ENCODE measurements at places on chromosomes 12 and 14.

DNA sequence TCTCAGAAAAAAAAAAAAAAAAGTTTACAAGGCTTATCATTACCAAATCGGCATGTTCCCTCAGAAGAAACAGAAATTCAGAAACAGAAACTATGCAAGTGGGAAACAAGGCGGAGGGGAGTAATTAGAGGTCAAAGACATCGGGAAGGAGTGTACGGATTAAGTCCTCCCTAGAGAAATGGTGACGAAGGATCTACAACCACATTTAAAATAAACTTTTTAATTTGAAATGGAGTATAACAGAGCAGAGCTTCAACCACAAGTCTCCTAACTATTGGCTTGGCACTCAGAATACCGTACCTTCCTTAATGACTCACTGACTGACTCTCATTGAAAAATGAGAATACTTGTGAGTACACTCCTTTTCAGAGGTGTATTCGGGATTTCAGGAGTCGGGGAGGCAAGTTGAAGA lies 908 bp downstream of the ENTPD5 start:
- H3K36me3 ChIP-seq = no peaks in the 10 kb centered on the region
- H3K27ac ChIP-seq = peak overlapping the region; percentile 94
- DNase-seq = no peak
- H3K4me3 ChIP-seq = peak overlapping the region; percentile 82

- no peaks in the 10 kb centered on the region for H3K36me3 ChIP-seq
- no peak overlapping the region for H3K27ac ChIP-seq
- no peak for DNase-seq
Measured at GRCh38 chr12:132275110-132275531, 54.3 kb downstream of the GALNT9 start.

DNA sequence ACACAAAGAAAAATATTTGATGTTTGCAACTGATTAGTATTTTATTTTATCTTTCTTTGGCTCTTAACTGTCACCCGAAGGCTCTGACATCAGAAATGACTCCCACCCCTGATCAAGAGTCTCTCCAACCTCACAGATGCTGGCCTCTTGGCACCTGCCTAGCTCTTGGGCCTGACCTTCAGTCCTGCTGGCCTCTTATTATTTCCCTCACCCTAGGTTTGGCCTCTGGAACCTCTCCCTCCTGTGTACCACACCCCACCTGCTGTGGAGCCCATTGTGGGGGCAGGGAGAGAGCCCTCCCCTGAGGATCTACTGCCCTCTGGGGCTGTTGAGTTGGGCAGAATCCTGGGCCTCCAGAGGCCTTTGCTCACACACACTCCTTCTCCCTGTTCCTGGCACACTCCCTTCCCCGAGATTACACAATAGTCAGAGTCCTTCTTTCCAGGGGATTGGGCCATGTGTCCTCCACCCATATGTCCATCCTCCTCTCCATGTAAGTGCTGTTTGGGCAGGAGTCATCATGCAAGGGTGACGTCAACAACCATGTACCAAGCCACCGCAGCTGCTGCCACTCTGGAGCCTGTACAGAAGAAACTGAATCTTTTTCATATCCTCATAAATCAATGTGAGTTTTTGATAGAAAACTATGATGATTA lies 124.3 kb downstream of the RASSF9 start:
- no peak for DNase-seq
- no peak overlapping the region for H3K27ac ChIP-seq
- H3K4me3 ChIP-seq = no peak overlapping the region
- H3K36me3 ChIP-seq = no peaks in the 10 kb centered on the region

- no peak for DNase-seq
- no peak overlapping the region for H3K4me3 ChIP-seq
- H3K27me3 ChIP-seq = no peaks in the 10 kb centered on the region
- H3K4me1 ChIP-seq = no peaks in the 10 kb centered on the region
- no peaks in the 10 kb centered on the region for H3K36me3 ChIP-seq
Measured at GRCh38 chr12:26648066-26648465, 184.9 kb downstream of the ITPR2 start.

- no peak overlapping the region for H3K27ac ChIP-seq
- no peaks in the 10 kb centered on the region for H3K27me3 ChIP-seq
- H3K4me1 ChIP-seq = no peaks in the 10 kb centered on the region
- no peaks in the 10 kb centered on the region for H3K36me3 ChIP-seq
Measured at GRCh38 chr12:7705846-7706245, 5.4 kb upstream of the DPPA3 start.

GRCh38 chr12:124914392-124915238 lies at the start of gene UBC:
Gene UBC, minus strand, starts transcription at chr12:124914650. Its CDS starts 879 bp downstream, at chr12:124913771.
- peaks cover 33% of the 10 kb centered on the region for H3K4me1 ChIP-seq
- H3K27ac ChIP-seq = peak within 1 kb of the TSS; percentile 100
- no peaks in the 10 kb centered on the region for H3K27me3 ChIP-seq
- H3K36me3 ChIP-seq = no peaks in the 10 kb centered on the region

- DNase-seq = no peak
- no peak overlapping the region for H3K4me3 ChIP-seq
- H3K27ac ChIP-seq = no peak overlapping the region
- no peaks in the 10 kb centered on the region for H3K36me3 ChIP-seq
- peaks cover 12% of the 10 kb centered on the region for H3K4me1 ChIP-seq
- no peaks in the 10 kb centered on the region for H3K27me3 ChIP-seq
Measured at GRCh38 chr14:77763316-77763715, 2.4 kb upstream of the SNW1 start.

DNA sequence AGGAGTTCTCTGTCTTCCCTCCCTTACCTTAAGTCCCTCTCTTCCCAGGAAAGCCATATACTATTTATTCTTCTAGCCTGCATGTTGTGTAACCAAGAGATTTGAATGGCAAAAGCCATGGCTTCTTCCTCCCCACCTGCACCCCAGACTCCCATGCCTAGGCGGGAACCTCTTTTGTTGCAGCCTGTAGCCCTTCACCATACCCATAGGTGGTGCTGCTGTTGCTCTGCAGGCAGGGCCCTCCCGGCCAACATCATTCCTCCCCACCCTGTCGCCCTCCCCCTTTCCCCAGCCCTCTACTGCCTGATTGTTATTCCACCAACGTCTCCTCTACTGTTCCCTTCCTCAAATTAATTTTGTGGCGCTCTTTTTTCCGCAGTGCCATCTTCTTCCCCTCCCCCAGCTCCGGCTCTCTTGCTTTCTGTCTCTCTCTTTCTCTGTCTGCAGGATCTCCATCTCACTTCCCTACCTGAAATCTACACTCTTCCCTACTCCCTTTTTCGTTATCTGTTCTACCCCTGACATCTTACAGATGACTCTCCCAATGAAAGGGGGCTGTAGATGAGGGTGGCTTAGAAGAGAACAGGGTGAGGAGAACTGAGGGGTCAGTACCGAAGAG lies 13.8 kb downstream of the NGDN start:
- H3K27me3 ChIP-seq = no peaks in the 10 kb centered on the region
- no peak for DNase-seq
- no peak overlapping the region for H3K27ac ChIP-seq
- H3K4me1 ChIP-seq = no peaks in the 10 kb centered on the region
- no peak overlapping the region for H3K4me3 ChIP-seq

DNA sequence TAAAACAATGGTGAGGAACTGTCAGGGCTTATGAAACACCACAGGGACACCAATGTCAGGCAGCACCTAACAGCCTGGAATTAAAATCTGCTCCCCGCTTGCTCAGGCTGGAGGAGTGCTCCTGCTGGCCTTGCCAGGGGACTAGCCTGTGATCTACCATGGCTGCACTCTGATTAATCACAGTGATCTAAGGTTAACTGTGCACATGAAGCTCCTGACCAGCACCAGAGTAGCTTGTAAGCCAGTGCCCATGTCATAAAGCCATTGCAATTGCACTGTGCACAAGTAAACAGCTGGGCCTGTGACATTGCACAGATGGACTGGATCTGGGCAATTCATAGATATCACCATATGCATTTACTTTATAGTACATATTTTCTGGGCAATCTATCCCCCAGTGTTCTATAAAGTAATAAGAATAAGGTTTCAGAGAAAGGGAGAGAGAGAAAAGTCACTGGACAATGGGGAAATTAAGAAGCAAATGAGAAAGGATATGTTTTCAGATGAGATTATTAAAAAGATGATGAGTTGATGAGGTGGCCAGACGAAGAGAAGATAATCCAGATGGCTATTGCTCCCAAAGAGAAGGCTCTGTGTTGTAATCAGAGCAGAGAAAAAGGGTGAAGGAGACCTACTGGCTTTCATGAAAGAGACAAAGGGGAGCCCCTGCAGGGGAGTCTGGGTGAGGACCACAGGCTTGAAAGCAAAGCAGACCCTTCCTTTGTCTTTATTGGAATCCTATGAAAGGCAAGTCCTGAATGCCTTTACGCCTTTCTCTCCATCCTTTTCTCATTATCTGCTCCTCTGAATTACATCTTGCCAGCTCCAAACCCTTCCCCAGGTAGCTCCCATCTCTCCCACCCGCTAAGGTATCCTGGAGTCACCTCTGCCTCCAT lies 145.8 kb downstream of the SLC38A6 start:
- no peaks in the 10 kb centered on the region for H3K27me3 ChIP-seq
- no peaks in the 10 kb centered on the region for H3K36me3 ChIP-seq
- H3K27ac ChIP-seq = no peak overlapping the region
- H3K4me3 ChIP-seq = no peak overlapping the region
- no peaks in the 10 kb centered on the region for H3K4me1 ChIP-seq

GRCh38 chr12:19299765-19300164 lies 139.5 kb upstream of the AEBP2 start:
- no peaks in the 10 kb centered on the region for H3K4me1 ChIP-seq
- DNase-seq = no peak
- no peak overlapping the region for H3K27ac ChIP-seq
- no peaks in the 10 kb centered on the region for H3K36me3 ChIP-seq
- no peaks in the 10 kb centered on the region for H3K27me3 ChIP-seq

DNA sequence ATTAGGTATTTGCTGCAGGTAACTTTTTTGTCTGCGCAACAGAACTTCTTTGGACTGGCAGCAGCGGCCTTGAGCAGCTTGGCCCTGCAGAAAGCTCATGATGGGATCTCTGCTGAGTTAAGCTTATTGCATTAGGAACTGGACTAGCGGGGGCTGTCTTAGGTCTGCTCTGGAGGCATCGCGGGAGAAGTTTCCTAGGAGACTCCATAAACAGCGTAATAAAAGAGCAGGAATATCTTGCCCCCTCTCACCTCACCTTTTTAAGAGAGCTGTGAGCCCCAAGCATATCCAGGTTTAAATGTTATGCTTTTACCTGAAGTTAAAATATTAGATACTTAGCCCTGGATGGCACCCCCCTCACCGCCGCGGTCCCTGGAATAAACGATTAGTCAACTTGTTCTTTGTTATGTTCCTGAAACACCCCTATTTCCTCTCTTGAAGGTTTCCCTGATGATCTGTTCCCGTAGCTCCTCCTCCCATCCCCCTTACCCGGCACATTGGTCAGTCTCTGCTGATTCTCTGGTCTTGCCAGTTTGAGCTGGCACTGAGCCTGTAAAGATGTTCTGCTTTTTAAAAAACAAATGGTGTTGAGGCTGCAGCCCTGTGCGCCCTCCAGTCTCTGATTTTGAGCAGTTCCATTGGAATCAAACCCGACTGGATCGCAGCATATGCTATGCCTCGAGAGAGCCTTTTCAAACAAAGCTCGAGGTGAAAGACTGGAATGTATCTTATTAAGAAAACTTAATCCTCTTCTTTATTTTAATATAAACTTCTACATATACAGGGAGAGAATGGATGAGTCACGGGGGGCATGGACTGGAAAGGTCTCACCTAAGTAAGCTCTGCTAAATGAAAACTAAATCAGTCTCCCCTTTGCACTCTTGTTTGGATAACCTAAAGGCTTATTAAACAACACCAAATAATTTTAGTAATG lies 1.9 kb downstream of the MLXIP start:
- H3K4me1 ChIP-seq = peaks cover 14% of the 10 kb centered on the region
- peak overlapping the region; percentile 84 for H3K4me3 ChIP-seq
- H3K36me3 ChIP-seq = no peaks in the 10 kb centered on the region

DNA sequence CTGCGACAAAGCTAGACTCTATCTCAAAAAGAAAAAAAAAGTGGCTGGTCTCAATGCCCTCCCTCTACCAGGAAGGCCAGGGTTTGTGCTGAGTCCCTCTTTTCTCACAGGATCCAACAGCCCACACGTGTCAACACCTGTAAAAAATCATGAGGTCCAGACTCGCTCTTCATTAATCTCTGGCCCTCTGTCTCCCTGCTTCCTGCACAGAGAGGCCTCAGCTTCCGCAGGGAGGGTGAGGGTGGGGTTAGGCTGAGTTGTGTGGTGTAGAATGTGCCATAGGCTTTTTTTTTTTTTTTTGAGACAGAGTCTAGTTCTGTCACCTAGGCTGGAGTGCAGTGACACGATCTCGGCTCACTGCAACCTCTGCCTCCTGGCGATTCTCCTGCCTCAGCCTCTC lies 6.1 kb downstream of the CFAP73 start:
- H3K4me1 ChIP-seq = peaks cover 6% of the 10 kb centered on the region
- no peak for DNase-seq
- H3K36me3 ChIP-seq = peaks cover 9% of the 10 kb centered on the region
- no peaks in the 10 kb centered on the region for H3K27me3 ChIP-seq
- no peak overlapping the region for H3K4me3 ChIP-seq
- H3K27ac ChIP-seq = no peak overlapping the region

DNA sequence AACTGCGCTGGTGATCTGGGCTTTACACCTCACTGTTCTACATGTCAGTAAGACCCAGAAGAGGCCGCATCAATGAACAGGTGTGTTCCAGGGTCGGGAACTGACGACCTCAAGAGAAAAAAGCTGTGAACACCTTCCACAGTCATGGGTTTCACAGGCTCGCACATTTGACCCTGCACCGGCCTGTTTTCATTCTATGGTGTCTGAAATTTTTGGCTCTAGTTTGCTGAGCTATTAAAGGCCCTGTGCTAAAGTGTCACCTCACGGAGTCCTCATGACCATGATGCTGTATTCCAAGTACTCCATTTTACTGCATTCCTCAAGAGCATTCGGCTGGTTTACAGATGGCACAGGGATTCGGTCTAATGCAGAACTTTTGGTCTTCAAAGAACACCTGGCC lies 78.9 kb downstream of the KDM2B start:
- H3K36me3 ChIP-seq = no peaks in the 10 kb centered on the region
- H3K27me3 ChIP-seq = no peaks in the 10 kb centered on the region
- DNase-seq = no peak
- no peaks in the 10 kb centered on the region for H3K4me1 ChIP-seq
- no peak overlapping the region for H3K4me3 ChIP-seq

- no peak for DNase-seq
- H3K4me3 ChIP-seq = no peak overlapping the region
- no peaks in the 10 kb centered on the region for H3K27me3 ChIP-seq
- H3K36me3 ChIP-seq = no peaks in the 10 kb centered on the region
Measured at GRCh38 chr12:130074661-130075406, 87.4 kb upstream of the FZD10 start.

DNA sequence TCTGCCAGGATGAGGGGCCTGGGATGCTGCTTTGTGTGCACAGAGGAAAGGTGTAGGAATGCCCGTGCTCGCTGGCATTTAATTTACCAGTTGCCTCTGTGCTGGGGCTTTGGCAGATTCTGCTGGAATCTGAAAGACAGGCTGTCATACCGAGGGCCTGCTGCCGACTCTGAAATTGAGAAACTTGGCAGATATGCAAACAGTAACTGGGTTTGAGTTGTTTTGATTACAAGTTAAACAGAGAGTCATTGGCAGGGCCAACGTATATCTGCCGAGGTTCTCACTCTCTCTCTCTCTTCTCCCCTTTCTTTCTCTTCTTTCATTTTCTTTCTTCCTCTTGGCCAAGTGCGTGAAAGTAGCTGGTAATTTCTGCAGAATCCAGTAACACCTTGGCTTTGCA lies 618.7 kb downstream of the VRK1 start:
- no peaks in the 10 kb centered on the region for H3K4me1 ChIP-seq
- no peak overlapping the region for H3K4me3 ChIP-seq
- no peak overlapping the region for H3K27ac ChIP-seq
- H3K27me3 ChIP-seq = peaks cover 5% of the 10 kb centered on the region
- H3K36me3 ChIP-seq = no peaks in the 10 kb centered on the region

- H3K4me3 ChIP-seq = no peak overlapping the region
- no peaks in the 10 kb centered on the region for H3K27me3 ChIP-seq
- H3K4me1 ChIP-seq = no peaks in the 10 kb centered on the region
Measured at GRCh38 chr12:2689393-2689792, 105.4 kb upstream of the FKBP4 start.
